ENCODE measurements at places on chromosomes 16 and 17. TPM values are rescaled to one million over a fixed set of nuclear protein-coding genes. Genes with fewer than 3 reads are reported as not detected.

DNA sequence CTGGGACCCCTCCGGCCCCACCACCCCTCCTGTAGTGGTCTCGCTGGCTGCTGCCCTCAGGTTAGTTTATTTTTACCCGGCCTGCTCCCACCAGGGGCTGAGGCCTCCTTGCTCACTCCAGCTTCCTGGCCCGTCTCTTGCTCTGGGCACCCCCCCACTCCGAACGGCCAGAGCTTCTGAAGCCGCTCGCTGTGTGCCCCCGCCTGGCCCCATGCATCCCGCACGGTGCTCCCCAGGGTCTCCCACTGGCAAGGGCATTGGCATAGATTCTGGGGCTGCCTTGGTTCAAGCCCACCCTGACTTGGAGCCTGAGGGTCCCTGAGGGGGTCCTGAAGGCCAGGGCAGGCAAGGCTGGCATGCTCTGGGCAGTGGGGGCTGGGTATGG is 186.4 kb downstream of the SEC14L1 start:
- DNase-seq: no peak

FAM171A2 gene
- total RNA-seq: 1.2 TPM

DNA sequence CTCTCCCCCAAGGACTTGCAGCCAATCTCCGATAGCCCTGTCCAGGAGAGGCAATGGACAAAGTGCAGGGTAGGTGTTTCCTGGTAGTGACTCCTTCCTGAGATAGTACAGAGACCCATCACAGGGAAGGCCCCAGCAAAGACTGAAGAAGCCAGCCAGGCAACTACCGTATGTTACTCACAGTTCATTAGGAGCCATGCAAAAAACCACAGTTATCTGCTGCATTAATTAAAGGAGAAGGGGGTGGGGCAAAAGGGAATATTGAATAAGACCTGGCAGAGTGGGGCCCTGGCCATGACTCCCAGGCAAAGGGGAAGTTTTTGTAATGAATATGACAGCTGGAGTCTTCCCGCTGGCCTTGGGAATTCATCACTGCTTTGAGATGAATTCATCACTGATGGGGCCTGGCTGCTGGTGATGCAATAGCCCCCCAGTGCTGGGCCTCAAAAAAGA is 2.5 kb upstream of the SLC13A2 start:
- peak; percentile 49 for DNase-seq

DNA sequence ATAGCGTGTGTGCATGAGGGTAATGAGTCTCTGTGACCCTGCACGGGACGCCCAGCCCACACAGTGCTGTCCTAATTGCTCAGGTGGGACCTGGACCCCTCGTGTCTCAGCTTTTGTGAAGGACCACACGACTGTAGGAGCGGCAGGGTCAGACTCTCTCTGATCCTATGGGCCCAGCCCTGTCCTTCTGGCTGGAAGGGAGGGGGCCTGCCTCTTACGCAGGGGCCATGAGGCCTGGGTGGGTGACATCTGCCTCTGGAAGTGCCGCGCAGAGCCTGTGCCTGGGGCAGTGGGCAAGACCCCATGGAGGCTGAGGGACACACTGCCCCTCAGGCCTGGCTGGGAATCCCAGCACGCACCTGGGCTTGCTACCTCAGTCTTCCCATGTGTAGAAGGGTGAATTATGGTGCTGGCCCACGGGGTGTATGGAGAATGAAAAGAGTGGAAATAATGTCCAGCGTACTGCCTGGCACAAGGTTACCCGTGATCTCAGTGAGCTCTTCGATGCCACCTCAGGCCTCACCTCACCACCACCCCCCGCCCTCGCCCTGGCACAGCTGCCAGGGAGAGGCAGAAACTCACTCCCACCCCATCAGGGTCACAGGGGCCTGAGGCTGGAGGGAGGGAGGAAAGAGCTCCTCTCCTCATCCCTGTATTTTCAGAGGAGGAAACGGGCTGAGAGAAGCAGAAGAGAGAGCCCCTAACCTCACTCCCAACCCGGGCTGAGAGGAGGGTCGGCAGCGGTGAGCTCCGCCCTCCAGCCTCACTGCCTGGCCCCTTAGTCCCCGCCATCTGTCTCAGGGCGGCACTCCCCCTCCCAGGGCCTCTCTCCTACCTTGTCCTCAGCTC is 27.1 kb upstream of the DBNDD1 start:
- DNase-seq: no peak

DNA sequence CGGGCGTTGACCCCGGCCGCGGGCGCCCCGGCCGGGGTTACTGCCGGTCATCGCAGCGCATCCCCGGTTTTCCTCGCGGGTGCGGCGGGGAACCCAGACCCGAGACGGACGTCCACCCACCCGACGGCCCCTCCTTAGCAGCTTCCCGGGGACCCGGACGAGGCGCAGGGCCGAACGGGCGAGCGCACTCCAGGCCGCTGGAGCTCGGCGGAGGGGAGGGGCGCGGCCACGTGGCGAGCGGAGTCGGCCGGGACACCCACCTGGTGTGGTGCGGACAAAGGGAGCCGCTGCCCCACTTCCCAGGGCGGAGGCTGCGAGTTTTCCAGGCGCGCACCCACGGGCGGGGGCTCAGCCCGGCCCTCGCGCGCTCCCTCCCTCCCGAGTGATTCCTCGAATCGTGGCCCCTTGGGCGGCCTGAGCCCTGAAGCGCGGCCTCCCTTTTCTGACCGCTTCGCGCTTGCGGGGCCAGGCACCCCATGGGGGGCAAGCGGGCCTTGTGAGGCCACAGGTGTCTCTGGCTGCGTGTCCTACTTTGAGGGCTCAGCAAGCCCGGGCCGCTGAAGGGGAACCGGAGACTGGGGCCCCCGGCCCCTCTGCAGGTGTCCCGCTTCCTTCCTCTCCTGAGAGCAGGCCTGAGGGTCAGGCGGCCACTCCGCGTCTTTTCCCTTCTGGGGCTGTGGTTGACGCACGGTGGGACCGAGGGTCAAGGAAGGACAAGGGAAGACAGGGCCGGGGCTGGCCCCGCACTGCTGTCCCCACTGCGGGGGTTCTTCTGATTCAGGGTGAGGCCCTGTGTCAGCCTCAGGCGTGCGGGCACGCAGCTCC is 1.1 kb upstream of the FASN start:
- no peak for DNase-seq

DNA sequence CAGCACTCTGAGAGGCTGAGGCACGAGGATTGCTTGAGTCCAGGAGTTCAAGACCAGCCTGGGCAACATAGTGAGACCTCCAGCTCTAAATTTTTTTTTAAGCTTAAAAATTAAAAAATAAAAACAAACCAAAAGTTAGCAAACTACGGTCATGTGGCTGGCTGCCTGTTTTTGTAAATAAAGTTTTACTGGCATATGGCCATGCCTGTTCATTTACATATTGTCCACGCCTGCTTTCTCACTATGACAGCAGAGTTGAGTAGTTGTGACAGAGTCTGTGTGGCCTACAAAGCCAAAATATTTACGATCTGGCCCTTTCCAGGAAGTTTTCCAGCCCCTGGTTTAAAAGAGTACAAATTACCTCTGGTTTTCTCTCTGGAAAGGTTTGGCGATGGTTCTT is 3.3 kb downstream of the SLX4 start:
- no peak for DNase-seq

- DNase-seq: no peak
These were observed 22.2 kb downstream of the ANKFN1 start for GRCh38 chr17:56175299-56175955.

KRT12 gene
- not detected for total RNA-seq

- no peak for DNase-seq
These were observed 102.0 kb upstream of the HAS3 start for GRCh38 chr16:69003500-69003899.

CLEC19A gene
- total RNA-seq: not detected

CLDN7 gene
- 7.7 TPM for total RNA-seq

ADAM11 gene
- total RNA-seq: 0.98 TPM

DNA sequence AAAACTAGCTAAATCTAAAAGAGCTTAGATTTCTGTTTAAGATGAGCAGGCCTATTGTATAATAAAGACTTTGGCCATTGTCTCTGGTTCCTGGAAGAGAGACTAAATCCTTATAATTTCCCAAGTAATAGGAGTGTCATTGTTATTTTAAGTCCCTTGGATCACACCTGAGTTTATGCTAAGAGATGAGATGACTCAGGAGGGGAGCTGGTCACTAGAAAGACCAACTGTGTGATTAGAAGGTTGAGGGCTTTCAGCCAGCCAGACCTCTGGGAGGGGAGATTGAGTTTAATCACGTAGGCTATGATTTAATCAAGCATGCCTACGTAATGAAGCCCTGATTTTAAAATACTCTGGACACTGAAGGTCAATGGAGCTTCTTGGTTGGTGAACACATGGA is 156.9 kb upstream of the C17orf78 start:
- DNase-seq: no peak

KARS1 gene
- total RNA-seq: 85.9 TPM

TAT gene
- total RNA-seq: not detected

DNA sequence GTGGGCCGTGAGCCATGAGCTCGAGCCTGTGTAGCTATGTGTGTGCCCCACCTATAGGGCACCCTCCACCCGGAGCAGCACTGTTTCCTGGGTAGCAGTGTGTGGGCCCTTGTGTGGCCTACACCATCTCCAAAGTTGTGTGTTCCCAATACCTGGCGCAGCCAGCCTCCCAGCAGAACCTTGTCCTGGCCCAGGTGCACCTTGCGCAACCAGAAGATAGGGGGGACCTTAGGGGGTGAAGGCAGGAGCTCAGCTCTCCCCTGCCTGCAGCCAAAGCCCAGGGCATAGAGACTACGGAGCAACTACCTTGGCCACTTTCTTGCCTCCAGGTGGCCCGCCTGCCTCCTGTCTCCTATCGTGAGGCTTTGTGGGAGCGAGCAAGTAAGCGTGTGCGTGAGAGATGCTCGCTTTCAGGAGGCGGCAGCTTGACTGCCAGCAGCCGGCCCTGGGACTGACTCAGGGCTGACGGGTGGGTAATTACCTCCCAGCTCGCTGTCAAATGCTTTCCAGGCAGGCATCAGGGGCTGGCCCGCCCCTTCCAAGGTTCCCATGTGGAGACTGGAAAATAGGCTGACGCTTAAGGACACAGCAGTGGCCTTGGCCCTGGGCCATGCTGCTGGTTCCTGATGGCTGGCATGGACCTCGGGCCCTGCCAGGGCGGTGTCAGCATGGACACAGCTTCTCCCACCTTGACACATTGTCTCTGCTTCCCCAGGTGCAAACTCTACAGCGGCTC is 19.0 kb downstream of the TRAF7 start:
- DNase-seq: no peak

RUNDC3A gene
- total RNA-seq: 12.6 TPM

Data from suprapubic skin (tissue), 4 donors.